ENCODE measurements at places on chromosomes 3 and 15.

GRCh38 chr3:186938716-186939115, 8.4 kb downstream of the ST6GAL1 start:
- no peak for DNase-seq

DNA sequence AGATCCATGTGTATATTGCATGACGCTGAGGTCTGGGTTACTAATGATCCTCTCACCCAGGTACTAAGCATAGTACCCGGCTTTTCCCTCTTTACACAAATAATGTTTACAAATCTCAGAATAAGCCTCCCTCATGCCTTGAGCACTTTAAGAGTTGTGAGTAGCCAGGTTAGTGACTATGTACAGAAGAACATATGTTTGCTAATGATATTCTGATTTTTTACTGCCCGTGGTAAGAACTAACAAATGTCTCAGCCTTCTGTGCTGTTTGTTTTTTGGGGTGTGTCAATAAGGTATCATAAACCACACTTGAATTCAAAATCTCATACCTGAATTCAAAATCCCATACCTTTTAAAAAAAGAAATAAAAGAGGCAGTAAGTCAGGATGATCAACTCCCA, 59.5 kb downstream of the ABCC5 start:
- no peak for DNase-seq

DNA sequence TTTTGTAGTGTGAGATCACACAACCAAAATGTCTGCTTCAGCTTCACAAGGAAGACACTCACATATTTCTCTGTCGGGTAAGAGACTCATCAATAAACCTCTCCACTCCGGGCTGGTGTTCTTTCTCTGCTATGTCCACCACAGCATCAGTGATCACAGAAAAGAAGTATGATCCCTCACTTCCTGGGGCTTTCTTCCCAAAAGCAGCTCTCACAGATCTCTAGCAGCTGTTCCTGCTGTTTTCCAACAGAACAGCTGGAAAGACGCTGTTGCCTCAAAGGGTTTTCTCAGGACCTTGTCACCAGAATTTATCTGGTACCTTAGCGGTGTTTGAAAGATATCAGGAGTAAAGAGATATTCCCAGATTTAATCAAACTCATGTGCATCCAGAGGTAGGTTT, 46.4 kb downstream of the GATM start:
- DNase-seq = no peak

DNA sequence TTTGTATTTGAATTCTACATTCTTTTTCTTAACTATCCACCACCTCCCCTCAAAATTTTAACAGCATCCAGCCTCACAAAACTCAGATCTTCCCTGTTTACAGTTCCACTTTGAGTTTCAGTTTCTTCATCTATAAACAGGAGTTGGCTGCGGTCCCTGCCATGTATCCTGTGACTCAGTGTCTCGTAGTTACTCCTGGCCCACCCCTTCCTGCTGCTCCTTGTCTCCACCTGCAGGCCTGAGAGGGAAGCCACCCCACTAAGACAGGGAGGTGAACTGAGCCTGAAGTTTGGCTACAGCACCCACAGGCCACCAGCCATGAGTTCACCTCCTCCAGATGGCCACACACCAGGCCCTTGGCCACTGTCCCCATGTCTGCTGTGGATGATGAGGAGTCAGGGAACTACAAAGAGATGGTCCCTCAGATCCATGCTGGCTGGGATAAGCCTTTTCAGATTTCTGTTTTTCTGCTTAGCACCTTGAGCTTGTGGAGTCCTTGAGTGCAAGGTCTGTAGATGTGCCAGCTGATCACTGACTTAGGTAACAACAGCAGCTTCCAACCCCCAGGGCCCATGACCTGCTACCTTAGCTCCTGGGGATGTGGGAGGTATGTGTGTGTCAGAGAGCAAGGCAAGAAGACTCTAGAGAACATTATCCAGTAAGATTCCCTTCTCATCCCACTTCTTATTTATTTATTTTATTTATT, 37.5 kb downstream of the CD86 start:
- no peak for DNase-seq

DNA sequence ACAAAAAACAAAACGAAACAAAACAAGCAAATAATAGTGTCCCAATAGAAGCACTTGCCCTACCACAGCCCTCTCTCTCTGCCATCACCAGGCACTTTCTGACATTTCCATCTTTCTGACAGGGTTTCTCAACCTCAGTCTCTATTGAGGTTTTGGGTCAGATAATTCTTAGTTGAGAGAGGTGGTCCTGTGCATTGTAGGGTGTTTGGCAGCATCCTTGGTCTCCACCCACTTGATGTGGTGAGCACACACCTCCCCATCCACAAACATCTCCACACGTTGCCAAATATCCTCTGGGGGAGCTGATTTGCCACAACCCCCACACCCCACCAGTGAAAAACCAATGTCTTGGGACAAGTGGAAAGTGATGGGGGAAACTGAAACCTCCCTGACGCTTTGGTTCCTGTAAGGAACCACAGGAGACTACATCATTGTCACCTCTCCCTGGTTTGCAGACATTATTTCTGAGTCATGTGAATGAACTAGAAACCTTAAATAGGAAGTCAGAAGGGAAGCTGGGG, 733.7 kb upstream of the CFAP20DC start:
- DNase-seq = no peak

Data from effector memory CD4-positive, alpha-beta T cell (primary cell).